Stimulated activated CD4-positive, alpha-beta T cell treated with anti-CD3 and anti-CD28 coated beads, Interleukin-12 subunit alpha, Interleukin-12 subunit beta, amount 100 ng/mL, for 48 hours (primary cell): ENCODE measurements at places on chromosomes 6 and 20.

GRCh38 chr6:100335991-100336390 is 128.7 kb downstream of the SIM1 start:
- DNase-seq, result no peak

DNA sequence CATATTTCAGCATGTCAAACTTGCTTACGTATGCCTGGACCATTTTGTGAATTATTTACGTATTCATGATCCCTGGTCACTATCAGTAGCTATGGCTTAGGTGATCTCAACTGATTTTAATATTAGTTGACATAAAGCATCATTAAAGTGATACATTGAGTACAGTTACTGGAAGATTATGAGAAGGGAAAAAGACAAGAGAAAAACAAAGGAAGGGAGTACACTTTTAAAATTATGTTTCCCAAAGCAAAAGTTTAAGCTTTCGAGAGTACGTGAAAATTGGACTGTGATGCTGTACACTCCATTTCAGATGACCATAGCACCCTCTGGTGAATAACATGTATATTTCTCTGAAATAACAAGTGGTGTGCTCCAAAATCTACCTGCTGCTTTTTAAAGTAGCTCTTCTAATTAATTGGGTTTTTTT is 215.0 kb upstream of the HSF2 start:
- no peak for DNase-seq

DNA sequence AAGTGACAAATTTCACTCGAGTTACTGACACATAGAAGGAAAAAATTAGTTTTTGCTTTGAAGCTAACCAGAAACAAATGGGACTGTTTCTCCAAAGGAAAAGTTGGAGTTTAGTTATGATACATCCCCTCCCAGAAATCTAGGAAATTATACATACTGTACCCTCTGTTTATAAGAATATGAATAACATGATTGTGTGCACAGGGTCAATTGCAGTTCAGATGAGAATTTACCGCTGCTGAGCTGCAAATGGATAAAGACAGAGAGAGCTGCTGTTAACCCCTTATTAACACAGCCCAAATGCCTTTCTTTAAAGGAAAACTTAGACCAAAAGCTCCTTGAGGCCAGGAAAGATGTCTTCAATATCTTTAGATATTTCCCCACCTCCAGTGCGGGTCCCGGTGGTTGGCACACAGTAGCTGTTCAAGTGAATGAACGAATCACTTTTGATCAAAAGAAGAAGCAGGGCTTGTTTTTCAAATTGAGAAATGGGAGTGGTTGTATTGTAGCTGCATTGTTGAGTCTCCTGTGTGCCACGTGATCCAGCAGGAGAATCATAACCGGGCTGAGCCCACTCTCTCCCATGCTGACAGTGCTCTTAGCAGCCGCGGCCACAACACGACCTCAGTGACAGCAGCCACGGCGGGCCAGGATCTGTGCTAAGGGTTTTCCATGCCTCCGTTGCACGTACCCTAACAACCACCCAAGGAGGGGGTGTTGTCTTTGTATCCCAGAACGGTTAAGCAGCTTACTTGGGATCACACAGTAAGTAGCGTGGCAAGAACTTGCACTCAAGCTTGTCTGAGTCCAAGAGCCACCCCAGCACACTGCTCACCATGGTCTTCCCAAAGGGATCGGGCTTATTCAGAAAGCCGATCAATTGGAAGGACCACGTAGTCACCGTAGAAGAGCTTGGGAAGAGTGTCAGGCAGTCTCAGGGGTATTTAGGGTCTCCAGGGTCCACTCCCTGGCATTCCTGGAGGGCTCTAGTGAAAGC is 53.5 kb upstream of the BMP6 start:
- no peak for DNase-seq

- DNase-seq, result no peak
Measured at GRCh38 chr20:37533154-37533715, 5.6 kb upstream of the BLCAP start.

GRCh38 chr6:73152966-73153757 is 72.1 kb downstream of the KHDC1L start:
- DNase-seq, result no peak

DNA sequence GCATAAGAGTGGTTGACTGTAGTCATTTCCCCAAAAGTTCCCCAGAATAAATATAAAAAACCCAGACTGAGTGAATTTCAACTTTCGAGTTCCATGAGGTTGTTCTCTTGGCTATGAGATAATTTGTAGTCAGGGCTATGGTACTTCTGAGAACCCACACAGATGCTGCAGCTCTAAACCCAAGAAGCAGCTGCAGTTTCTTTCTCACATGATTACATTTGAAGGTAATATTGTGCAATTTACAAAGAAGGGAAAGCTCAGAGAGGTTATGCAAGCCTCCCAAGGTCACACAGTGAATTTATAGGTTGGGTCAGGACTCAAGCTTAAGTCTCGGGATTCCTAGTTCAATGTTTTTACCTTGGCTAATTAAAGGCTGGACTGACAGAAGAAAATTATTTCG is 29.7 kb upstream of the CD93 start:
- DNase-seq, result no peak

- no peak for DNase-seq
Measured at GRCh38 chr20:36891211-36891610, 15.3 kb downstream of the TLDC2 start.

DNA sequence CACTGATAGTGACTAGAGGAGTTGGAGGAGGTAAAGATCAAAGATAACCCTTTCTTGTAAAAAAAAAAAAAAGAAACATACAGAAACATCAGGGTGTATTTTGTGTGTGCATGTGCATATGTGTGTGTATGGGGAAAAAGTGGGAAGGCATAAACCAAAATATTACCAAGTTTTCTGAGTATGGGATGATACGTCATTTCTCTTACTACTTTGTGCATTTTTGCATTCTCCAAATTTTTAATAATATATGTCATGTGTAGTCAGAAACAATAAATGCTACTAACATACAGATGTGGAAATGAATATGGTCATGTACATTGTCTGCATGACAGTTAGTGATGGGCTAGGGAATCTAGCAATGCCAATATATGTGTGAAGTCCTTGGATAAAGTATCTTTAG is 161.1 kb downstream of the SASH1 start:
- no peak for DNase-seq

DNA sequence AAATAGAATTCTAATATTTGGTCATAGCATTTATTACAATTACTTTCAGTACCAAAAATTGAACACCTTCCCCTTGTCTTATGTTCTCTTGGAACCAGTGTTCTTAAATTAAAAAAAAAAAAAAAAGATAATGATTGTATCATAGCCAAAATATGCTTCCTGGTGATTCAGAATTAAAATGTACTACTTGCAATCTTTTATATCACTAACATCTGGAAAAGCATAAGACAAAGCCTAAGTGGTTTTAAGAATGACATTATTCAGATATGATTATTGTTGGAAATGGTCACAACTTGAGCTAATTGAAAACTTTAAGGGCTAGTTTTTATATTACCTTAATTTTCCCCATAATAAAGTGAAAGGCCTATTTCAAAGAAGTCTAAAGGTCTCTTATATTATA is 493.3 kb upstream of the MARCKS start:
- no peak for DNase-seq

- no peak for DNase-seq
Measured at GRCh38 chr6:87656857-87657256, 45.2 kb downstream of the AKIRIN2 start.

DNA sequence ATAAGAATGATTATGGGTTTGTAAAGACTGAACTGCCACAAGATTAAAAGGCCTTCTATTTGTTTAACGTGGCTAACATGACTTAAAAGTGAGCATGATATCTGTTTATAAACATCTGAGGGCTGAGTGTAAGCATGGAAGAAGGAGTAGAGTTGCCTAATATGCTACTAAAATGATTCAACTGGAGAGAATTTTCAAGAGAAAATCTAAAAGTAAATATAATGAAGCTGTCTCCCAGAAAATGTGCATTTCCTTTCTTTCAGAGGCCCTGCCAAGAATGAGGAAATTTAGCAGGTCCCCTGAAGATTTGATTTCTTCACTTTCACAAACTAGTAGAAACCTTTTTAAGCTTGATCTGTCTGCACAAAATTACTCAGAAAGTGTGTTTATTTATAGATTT is 4.2 kb upstream of the EYA4 start:
- DNase-seq, result no peak

GRCh38 chr6:16338577-16339264 is 100.3 kb downstream of the GMPR start:
- no peak for DNase-seq

GRCh38 chr6:169869301-169869700 is 117.9 kb downstream of the ERMARD start:
- no peak for DNase-seq

- no peak for DNase-seq
Measured at GRCh38 chr6:146985111-146985510, 219.1 kb upstream of the STXBP5 start.

DNA sequence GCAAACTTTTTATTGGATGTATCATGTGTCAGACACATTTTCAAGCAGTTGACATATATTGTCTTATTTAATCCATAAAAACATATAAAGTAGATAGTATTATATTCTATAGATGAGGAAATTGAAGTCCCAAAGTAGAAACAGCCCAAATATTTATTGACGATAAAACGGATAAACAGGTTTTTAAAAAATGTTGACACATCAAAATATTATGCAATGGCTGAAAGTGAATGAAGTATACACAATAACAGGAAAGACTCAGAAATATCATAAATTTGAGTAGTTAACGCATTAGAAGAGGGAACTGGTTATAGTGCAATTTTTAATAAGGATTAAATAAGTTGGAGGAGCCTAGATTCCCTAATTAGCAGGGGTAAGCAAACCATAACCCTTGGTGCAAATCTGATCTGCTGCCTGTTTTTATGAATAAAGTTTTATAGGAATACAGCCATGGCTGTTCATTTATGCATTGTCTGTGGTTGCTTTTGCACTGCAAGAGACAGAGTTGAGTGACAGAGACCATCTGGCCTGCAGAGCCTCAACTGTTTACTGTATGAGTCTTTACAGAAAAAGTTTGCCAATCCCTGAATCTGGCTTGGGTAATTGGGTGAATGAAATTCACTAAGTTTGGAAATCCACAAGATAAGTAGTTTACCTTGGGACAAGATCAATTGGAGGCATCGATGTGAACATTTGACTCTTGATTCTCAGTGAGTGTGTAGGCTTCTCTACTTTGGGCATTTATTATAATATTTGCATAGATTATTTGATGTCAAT is 50.6 kb upstream of the EXOC2 start:
- no peak for DNase-seq

DNA sequence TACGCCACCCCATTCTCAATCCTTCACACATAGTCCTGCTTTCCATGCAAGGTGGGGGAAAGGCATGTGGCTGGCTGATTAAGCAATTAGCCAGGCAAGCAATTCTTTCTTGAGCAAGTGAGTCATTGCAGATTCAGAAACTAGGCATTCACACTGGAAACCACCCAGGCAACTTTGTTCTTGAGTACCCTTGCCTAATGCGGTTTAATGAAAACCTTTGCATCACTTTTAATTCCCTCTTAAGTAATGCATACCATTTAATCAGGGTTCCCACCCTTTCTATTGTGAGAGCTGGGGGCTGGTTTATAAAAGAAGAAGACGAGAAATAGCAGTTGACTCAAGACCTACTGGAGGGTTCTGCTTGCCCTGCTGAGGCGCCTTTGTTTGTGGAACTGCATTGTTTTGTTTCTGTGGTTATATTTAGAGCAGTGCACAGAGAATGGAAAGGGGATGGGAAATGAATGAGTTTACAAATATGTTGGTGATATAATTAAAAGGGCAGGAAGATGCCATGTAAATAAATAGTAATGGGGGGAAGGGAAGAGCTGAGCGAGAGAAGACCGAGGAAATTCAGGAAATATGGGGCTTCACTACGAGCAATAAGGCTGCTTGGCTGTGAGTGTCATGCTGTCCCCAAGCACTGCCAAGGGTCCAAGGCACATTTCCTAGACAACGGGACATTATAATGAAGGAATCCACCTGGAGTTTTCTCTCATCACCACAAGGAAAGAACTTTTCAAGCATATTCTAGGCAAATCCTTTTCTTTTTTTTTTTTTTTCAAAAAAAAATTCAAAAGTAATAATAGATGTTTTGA is 48.8 kb upstream of the TSHZ2 start:
- no peak for DNase-seq

- DNase-seq, result no peak
Measured at GRCh38 chr20:24963672-24964505, 14.8 kb downstream of the CST7 start.

- no peak for DNase-seq
Measured at GRCh38 chr6:50369996-50370395, 320.3 kb upstream of the DEFB112 start.

DNA sequence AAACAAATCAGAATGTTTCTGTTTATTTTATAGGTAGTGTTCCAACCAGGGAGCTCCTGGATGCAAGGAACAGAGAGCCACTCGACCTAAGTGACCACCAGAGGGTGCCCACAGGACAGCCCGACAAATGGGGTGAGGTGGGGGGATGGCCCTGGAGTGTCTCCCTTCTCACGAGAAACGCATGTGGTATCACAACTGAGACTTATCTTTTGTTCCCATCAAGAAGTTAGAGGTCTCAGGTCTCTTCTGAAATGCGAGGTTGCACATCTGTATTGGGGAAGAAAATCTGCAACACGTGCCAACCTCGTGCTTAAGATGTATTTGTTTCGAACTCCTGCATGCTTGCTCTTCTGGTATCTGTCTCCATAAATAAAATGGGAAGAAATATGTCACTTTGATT is 104.0 kb downstream of the ISM1 start:
- DNase-seq, result no peak

DNA sequence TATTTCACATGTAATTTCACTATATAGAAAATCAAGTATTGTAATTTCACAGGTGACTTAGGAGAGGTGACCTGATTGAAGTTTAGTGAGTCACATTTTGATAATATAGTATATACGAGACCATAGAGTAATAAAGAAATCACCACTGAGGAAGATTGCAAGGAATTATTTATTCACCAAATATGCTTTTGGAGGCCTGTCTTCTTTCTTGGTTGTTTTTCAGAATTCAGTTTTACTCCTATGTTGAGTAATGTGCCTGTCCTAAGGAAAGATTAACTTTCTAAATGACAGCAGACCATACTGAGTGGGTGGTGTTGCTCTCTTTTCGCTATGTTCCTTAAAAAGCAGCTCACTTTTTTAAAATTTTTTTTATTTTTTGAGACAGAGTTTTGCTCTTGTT is 87.5 kb upstream of the FOXO3 start:
- no peak for DNase-seq

GRCh38 chr6:35214869-35215664 is 1.3 kb downstream of the SCUBE3 start:
- no peak for DNase-seq

DNA sequence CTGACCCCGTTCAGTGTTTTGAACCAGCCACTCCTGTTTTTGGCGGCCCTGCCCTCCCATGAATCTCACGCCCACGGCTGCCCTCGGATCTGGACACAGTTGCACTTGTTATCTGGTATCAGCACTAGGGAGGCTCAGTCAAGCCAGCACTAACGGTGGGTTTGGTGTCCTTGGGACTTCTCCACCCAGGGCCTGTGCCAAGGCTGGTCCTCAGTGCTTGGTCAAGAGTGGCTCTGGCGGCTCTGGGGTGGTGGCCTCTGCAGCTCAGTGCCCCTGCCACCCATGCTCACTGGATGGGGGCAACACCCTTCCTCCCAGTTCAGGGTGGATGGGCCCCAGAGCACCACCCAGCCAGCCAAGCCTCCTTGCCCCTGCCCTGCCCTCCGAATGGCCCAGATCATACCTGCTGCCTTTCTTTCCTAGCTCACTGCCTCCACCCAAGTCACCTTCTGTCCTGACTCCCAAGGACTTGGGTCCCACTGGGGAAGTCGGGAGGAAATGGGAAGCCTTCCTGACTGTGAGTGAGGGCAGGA is 54.7 kb downstream of the SSR1 start:
- no peak for DNase-seq
